ENCODE measurements at places on chromosomes 4 and X. TPM values are rescaled to one million over a fixed set of nuclear protein-coding genes. Genes with fewer than 3 reads are reported as not detected.

PRAF2 gene
- 26.6 TPM for total RNA-seq

- no peak for DNase-seq
These were observed 138.5 kb downstream of the GRIA3 start for GRCh38 chrX:123322536-123322935.

DNA sequence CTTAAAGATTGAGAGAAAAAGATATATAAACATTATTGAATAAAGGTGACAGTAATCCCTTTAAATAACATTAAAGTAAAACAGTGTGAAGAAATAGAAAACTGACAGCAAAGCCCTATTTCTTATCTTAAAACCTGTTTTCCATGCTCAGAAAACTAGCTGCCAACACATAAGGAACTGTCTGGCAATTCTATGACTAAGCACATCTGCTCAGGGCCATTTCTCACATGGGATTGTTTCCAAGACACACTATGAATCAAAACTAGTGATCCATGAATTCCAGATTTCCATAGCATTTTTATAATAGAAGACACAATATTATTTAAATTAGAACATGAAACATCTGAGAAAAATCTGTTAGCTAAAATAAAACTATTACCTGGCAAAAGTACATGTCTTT, 113.4 kb downstream of the SCLT1 start:
- DNase-seq, result no peak

DNA sequence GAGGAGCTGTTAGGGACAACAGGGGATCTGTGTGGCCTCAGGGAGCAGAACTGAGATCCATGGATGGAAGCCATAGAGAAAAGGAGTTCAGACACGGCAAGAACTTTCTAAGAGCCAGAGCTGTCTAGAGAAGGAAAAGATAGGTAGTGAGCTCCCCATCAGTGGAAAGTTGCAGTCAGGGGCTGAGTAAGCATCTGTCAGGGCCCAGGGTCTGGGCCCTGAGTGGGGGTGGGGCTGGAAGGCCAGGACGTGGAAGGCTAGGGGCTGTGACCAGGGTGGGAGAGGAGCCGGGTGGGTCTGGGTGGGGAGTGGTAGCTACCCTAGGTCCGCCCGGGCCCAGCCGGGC, 324 bp upstream of the MSN start:
- no peak for DNase-seq

- DNase-seq, result no peak
These were observed 5.3 kb upstream of the GPR82 start for GRCh38 chrX:41718481-41719235.

- DNase-seq, result peak; percentile 91
These were observed at the start of gene RAB9B for GRCh38 chrX:103831803-103832544. RAB9B (minus strand) TSS chrX:103832257; CDS start chrX:103825784, 6,473 bp downstream.
